ENCODE measurements at places on chromosomes 5 and 9.

DNA sequence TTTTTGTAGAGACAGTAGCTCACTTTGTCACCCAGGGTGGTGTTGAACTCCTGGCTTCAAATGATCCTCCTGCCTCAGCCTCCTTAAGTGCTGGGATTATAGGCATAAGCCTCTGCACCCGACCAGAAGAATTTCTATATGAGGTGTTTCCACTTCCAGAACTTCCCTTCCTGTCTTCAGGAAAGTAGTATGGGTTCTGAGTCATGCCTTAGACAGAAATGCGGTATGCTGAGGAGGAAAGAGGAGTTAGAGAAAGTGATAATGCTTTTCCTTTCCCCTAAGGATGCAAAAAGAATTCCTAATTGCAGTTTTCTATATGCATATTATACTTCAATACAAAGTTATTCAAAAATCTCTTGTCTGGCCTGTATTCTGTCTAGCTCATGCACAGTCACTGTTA, 16.4 kb upstream of the ADAMTSL1 start:
- H3K4me1 ChIP-seq, result peaks cover 14% of the 10 kb centered on the region
- no peak overlapping the region for H3K4me3 ChIP-seq
- H3K36me3 ChIP-seq, result no peaks in the 10 kb centered on the region
- no peaks in the 10 kb centered on the region for H3K27me3 ChIP-seq

DNA sequence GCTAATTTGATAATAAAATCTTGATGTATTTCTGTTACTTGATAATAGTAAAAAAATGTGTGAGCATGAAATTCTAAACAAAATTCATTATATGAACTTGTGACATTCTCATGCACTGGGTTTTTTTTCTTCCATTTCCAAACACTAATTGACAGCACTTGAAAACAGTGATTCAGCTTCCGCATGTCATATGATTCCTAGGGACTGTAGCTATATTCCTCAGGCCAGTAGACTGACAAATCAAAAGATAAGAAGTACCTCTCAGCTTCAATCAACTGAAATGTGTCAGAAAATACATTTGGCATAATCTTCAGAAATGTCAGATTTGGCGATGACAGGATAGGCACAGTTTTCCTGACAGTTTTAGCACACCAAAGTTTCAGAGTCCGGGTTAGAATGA, 52.5 kb downstream of the EFNA5 start:
- no peaks in the 10 kb centered on the region for H3K4me1 ChIP-seq
- no peaks in the 10 kb centered on the region for H3K27me3 ChIP-seq
- H3K4me3 ChIP-seq, result no peak overlapping the region
- peak; percentile 30 for DNase-seq

DNA sequence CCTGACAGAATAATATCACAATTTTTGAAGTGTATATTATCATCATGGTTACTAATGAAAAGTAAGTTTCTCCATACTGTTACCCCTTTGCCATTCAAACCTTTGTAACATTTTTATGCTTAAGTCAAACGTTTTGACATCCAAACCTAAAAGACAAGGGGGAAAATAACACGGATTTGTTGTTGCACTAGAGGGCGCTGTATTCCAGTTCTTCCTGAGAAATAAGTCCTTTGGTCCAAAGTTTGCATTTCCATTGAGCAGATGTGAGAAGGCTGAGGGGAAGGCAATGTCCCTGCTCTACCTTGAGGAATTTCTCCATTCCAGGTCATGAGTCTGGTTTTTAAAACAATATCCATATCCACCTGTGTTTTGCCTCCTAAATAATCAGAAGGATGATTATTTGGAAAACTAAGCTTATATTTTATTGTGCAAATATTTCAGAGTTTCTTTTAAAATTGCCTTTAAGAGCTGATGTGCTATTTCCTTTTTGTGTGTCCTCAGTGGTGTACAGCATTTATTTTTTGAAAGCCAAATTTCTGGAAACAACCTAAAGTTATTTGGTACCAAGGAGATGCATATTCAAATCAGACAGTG, 9.7 kb downstream of the LECT2 start:
- peak; percentile 70 for DNase-seq
- H3K36me3 ChIP-seq, result no peaks in the 10 kb centered on the region
- no peak overlapping the region for H3K4me3 ChIP-seq
- H3K27ac ChIP-seq, result no peak overlapping the region
- no peaks in the 10 kb centered on the region for H3K27me3 ChIP-seq

DNA sequence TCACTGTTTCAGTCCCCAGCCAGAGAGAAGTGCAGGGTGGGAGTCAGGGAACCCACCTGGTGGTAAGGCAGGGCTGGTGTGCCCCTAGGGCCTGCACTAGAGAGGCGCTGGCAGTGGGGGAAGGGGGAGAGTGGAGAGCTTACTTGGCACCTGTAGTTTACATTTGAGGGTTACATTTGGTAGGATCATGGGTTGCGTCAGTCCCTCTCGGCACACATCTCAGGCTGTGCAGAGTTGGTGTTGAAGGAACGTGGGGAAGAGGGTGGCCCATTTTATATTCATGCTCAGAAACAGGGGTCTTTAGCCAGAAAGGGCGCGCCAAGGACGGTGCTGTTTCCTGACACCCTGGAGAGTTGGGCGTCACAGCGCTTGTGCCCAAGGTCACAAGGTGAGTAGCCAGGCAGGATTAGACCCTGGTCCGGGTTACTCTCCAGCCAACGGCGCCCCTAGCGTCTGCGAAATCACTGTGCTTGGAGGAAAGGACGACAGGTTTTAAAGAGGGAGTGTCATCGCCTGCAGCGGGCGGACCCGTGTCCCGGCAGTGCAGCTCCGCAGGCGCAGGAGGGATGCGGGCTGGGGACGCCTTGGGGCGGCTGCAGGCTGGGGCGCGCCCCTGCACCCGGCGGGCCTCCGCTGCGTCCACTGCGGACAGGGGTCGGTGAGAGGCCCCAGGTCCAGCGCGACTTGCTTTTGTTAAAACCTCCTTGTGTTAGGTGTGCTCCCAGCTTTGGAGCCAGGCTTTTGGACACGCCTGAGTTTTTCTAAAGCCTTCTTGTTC, 272.6 kb downstream of the FANCC start:
- H3K4me1 ChIP-seq, result peaks cover 16% of the 10 kb centered on the region
- H3K27ac ChIP-seq, result no peak overlapping the region
- H3K27me3 ChIP-seq, result no peaks in the 10 kb centered on the region
- H3K4me3 ChIP-seq, result no peak overlapping the region
- no peak for DNase-seq
